ENCODE measurements at places on chromosomes 1 and 21.

DNA sequence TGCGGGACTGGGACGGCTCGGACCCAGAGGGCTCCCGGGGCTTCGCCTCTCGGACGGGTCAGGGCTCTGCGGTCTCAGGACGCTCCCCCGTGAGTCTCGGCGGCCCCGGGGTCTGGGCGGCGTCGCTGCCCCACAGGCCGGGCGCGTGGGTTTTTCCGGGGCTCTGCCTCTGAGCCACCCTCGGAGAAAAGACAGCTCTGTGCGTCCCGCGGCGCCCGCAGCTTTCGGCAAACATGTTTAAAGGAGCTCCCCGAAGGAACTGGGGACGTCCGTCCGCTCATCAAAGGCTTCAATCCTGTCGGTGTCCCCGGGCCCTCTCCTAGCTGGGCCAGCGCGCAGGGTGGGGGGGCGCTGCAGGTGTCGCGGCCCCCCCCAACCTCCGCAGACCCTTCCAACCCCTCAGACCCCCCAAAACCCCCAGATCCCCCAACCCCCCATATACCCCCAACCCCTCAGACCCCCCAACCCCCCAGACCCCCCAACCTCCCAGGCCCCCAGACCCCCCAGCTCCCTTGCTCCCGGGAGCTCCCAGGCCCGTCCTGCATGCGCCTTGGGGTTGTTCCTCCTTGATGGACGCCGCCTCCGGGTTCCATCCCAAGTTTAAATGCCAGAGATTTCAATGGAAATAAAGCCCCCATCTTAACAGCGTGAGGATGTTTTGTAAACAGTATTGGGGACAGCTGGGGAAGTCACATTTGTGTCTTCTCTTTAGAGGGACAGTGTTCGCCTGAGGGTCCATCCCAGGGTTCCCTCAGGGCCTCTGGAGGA lies 996 bp upstream of the C1orf159 start:
- no peak for DNase-seq

DNA sequence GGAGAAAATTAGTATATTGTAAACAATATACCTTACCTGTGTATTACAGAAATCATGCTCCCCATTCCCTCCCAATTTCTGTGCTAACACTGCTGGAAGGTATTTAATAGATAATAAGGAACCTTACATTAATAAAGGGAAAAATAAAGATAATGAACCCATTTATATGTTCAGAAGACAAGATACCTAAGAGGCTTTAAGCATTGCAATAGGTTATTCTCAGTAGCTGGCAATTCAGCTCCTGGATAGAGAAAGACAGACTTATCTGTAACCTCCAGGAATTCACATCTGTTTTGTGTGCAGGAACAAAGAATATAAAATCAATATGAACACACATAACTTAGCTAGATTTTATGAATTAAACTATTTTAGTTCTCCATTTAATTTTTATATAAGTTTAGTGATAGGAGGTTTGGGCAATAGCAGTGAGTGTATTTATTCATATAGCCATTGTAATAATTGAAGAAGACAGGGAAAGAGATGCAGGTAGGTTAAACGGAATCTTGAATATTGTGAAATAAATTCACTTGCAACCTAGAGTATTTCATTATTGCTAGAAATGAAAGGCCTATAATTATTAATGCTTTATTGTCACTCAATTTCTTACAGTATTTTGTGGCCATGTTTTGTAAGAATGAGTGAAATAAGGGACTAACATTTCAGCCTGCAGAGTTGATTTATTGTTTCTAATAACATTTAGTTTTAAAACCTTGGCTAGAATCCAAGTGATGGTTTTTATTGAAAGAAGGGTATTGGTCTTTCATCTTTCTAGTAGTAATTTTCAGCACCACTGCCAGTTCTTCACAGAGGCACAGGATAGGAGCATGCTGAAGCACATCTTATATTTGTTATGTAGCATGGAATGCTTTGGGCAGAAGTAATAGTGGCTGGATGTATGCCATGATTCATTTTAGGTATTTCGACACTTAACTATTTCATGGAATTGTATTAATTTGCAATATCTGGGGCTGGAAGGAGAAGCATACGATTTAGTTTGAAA lies 1.5 kb downstream of the XPR1 start:
- DNase-seq: no peak

- no peak for DNase-seq
These were observed 200.0 kb downstream of the AJAP1 start for GRCh38 chr1:4854367-4854766.

DNA sequence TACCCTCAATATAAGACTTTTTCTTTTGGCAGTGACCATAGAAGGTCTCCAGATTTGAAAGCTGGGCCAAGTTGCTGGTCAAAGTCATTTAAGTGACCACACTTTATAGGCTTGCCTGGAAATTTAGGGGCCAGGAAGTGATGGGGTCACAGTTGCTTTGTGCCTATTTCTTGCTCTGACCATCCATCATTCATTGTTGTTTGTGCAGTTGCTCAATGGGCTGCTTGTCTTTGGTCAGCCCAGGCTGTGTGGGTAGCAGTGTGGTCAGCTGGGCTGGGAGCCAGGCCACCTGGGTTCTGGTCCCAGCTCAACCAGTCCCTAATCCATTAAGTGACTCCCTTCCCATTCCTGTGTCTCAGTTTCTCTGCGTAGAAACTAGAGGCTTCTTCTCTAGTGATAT lies 2.1 kb upstream of the OTUD7B start:
- no peak for DNase-seq

- DNase-seq: no peak
These were observed 58.0 kb upstream of the PDC start for GRCh38 chr1:186518822-186519381.

GRCh38 chr1:204307334-204307883 lies 52.3 kb downstream of the PLEKHA6 start:
- no peak for DNase-seq

DNA sequence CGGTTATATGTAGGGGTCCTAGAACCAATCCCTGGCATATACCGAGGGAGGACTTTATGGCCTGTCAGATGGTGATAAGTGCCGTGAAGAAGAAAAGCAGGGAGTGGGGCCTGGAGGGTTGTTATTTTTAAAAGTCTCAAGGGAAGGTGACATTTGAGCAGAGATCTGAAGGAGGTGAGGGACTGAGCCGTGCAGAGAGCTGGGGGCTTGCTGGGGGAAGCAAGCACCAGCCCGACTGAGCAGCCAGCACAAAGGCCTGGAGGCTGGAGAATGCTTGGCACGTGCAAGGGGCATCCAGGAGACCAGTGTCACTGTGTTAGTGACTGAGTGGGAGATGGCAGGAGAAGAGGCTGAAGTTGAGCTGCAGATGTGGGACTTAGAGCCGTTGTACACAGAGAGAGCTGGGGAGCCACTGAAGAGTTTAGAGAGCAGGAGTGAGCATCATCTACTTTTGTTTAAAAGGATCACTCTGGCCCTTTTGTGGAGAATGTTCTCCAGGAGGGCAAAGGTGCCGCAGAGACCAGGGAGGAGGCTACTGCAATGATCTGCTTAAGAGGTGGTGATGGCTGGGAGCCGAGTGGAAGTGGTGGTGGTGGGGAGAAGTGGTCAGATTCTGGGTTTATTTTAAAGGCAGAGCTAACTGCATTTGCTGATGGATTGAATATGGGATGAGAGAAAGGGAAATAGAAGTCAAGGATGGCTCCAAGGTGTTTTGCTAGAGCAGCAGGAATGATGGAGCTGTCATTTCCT lies 31.2 kb downstream of the PTPRU start:
- no peak for DNase-seq

- no peak for DNase-seq
These were observed 12.1 kb downstream of the BSND start for GRCh38 chr1:55010887-55011217.
